ENCODE measurements at places on chromosomes 11 and 22.

DNA sequence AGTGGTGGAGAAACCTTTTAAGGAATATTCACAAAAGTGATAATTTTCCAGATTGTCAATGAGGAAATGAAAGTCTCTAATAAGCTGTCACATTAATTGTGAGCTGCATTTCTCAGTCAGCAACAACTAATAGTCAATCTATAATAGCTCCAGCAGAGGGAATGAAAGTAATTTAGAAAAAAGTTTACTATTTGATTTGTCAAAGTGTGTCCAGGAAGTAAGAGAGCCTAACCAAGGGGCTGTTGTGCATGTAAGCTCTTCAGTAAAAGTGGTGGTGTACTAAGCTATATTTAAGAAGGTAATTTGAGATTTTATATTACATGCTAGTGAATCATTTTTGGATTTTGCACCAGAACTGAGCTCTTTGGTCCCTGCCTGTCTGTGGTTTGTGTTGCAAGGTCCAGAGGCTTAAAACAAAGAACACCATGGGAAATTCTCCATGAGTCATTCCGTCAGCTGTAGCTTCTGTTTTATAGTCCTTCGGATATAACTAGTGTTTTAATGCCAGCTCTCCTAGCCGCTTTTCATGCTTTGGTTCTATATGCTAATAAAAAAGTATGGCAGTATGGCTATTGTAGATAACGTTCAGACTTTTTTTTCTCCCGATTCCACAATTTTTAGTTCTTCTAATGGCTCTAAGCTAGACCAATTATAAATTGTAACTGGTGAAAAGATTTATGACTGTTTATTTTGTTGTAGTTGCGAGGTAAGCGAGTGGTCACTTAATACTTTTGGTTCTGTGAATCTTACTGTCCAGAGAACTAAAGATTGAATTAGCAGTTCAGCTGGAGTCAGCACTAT lies 64.6 kb downstream of the ARHGEF12 start:
- H3K36me3 ChIP-seq: no peaks in the 10 kb centered on the region
- no peak overlapping the region for H3K27ac ChIP-seq
- no peaks in the 10 kb centered on the region for H3K4me1 ChIP-seq
- peaks cover 32% of the 10 kb centered on the region for H3K27me3 ChIP-seq
- no peak for DNase-seq

DNA sequence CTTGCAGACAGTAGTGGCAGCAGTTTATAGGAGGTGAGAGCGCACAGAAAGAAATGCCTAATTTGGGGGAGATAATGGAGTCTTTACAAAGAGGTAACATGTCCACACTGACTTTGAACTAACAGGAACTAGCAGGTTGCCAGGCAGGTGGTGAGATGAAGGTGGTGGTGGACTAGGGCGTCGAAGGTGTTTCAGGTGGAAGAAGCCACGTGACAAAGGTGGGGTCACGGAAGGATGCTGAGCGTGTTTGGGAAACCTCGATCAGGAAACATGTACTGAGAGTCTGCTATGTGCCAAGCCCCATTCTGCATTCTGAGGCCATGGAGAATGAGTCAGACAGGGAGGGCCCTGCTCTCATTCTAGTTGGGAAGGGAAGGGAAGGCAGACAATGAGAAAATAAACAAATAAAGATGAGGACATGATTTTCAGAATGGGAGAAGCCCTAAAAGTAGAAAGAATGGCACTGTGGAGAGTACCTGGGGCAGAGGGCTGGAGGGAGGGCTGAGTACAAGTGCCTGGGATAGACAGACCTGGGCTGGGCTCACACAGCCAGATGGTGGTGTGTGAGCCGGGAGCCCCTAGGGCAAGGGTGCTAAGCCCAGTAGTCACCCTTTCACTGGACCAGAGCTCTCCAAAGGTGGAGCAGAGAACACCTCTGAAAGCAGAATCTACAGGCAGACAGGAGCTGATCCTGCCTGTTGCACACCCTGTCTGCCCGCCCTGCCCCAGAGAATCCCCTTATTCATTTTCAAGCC lies 16.2 kb upstream of the NNMT start:
- H3K27ac ChIP-seq: no peak overlapping the region
- H3K27me3 ChIP-seq: peaks cover 15% of the 10 kb centered on the region
- no peaks in the 10 kb centered on the region for H3K4me1 ChIP-seq

DNA sequence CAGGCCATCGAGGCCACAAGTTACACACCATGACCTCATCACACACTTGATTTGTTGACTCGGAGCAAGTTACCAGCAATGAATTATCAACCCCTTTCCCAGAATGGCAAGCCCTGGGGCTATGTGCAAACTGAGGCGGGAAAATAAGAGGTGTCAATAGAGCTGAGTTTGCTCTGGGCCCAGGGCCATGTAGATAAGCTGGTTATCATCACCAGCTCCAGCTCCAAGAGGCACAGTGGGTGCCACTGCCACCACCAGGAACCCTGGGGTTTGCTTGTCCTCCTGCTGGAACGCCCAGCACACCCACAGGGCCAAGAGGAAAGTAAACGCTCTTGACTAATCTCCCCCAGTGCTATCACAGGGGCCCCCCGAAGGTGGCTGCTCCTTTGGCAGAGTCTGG lies 13.0 kb upstream of the VPS37C start:
- no peak for DNase-seq
- H3K36me3 ChIP-seq: no peaks in the 10 kb centered on the region
- no peak overlapping the region for H3K27ac ChIP-seq
- H3K27me3 ChIP-seq: peaks cover 2% of the 10 kb centered on the region
- peaks cover 11% of the 10 kb centered on the region for H3K4me1 ChIP-seq

DNA sequence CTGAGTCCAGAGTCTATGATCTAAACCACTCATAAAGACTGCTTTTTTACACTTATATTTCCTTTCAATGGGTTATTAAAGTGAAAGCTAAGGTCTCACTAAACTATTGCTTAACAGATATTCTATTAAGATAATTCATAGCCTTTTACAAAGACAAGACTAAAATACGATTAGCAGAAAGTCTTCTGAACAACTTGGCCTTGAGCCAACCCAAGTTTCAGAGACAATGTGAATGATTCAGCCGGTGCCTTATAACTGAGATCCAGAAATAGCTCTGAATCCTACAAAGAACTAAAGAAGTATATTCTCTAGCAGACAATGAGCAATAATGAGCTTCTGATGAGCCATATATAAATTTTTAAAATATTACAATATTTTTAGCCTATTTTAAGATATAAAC lies 41.5 kb upstream of the CARD18 start:
- no peak for DNase-seq
- no peak overlapping the region for H3K27ac ChIP-seq
- H3K27me3 ChIP-seq: peaks cover 9% of the 10 kb centered on the region
- no peaks in the 10 kb centered on the region for H3K36me3 ChIP-seq

DNA sequence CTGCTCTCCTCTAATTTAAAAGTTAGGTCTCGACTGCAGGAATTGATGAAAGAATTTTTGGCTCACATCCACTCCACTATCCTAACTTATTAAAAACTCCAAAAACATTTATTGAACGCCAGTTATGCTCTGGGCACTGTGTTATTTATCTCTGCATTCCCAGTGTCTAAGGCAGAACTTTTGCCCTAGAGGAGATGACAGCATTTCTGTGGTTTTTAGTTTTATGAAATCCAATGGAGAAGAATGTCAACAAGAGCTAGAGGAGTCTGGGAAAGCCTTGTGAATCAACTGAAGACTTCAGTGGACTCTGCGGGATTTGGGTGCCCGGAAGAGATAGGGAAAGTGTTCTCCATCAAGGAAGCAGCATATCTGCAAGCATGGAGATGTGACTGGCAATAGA lies 217.0 kb upstream of the PGR start:
- no peaks in the 10 kb centered on the region for H3K36me3 ChIP-seq
- H3K27ac ChIP-seq: no peak overlapping the region
- no peaks in the 10 kb centered on the region for H3K4me1 ChIP-seq
- DNase-seq: no peak
- no peak overlapping the region for H3K4me3 ChIP-seq

- H3K36me3 ChIP-seq: no peaks in the 10 kb centered on the region
- H3K27ac ChIP-seq: no peak overlapping the region
- no peaks in the 10 kb centered on the region for H3K27me3 ChIP-seq
- DNase-seq: no peak
- no peak overlapping the region for H3K4me3 ChIP-seq
Observed at GRCh38 chr22:41766476-41766875, 34.0 kb upstream of the CCDC134 start.

GRCh38 chr11:132060567-132060966 lies 690.2 kb downstream of the NTM start:
- H3K4me3 ChIP-seq: no peak overlapping the region
- no peaks in the 10 kb centered on the region for H3K27me3 ChIP-seq
- no peak overlapping the region for H3K27ac ChIP-seq
- DNase-seq: no peak
- H3K4me1 ChIP-seq: no peaks in the 10 kb centered on the region

DNA sequence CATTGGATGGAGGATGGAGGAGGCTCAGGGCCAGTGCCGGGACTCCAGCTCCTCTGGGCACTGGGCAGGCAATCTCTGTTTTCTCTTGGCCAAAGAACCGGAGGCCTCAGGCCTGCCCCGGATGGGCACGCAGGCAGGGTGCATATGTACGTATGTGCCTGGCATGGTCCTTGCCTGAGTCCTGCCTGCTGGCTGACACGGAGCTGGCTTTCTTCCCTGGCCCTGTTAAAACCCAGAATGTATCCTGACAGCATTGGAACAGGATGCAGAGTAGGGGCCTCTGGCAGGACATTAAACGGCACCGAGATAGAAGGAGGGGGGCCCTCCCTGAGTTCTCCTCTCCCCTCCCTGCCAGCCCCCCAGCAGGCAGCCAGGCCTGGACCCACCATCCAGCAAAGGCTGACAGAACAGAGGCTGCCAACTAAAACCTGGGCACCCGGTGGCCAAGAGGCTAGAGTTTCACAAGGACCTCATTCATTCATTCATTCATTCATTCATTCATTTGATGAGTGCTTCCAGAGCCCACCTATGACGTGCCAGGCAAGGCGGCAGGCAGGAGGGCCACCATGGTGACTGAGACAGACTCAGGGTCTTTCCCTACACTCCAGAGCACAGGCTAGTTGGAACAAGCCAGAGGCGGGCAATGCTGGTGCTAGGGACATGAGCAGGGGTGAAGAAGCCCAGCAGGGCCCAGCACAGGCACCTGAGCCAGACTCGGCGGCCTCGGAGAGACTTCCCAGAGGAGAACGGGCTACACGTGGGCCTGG lies 28.8 kb downstream of the FLRT1 start:
- peaks cover 15% of the 10 kb centered on the region for H3K27me3 ChIP-seq
- DNase-seq: no peak
- peaks cover 5% of the 10 kb centered on the region for H3K4me1 ChIP-seq
- H3K27ac ChIP-seq: no peak overlapping the region
- no peak overlapping the region for H3K4me3 ChIP-seq

DNA sequence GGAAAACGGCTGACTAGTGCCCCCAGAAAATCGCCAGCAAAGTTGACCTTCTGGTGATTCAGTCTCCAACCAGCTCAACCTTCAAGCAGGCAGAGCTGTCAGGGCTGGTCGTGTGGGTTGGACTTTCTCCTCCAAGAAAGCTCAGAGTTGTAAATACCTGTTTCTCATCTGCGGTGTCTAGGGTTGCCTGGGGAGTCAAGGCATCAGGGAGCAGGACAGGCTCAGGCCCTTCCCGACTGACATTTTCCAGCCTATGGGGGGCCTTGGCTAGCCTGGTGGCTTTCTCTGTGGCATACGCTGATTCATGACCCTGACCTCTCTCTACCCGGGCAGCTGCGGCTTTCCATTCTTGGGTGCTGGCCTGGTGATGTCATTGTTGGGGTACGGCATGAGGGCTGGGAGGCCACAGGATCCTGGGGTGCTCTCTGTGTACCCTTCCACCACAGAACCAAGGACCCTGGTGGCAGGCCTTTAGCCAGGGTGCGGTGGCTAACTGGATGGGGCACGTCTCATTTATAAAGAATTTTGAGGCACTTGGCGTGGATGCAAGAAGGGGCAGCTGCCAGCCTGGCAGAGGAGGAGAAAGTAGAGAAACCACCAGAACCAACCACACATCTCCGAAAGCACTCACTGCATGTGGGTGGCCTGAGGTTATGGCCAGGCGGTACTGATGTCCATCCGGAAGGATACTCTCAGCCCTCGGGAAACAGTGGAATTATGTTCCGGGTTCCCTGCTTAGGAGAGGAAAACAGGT lies 64.9 kb downstream of the BCR start:
- no peak overlapping the region for H3K4me3 ChIP-seq
- H3K4me1 ChIP-seq: peaks cover 80% of the 10 kb centered on the region
- peaks cover 5% of the 10 kb centered on the region for H3K36me3 ChIP-seq
- no peaks in the 10 kb centered on the region for H3K27me3 ChIP-seq
- peak overlapping the region; percentile 43 for H3K27ac ChIP-seq

DNA sequence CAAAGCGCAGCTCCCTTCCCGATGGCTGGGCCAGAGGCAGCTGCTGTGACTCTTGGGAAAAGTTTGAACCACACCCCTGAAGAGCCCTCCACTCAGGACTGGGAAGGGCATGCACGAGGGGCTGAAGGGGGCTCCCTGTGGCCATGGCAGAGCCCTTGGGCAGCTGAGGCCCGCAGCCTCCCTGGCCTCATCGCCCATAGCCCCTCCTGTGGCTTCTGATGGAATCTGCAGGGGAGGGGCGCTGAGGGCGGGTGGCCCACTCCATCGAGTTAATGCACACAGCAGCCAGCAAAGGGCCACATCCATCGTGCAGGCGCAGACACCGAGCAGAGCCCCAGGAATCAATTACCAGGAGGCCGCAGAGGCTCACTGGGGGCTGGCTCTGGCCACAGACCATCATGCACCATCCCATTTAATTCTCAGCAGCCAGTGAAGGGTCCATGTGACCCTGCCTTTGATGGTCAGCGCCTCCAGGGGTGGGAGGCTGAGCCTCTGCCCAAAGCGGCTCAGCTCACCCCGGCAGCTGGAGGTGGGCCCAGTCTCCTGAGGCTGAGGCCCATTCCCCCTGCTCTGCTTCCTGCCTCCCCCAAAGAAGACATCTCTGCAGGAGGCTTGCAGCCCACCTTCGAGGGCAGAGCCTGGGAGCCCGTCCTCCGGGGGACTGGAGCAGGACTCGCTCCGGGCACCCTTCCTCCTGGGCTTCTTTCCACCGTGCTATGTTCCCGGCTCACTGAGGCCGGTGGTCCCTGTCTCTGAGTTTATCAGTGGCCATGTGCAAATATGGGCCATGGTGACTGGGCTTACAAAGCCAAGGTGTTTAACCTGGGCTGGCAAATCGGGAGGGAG lies 1410.2 kb downstream of the BRD1 start:
- no peak overlapping the region for H3K27ac ChIP-seq
- no peak overlapping the region for H3K4me3 ChIP-seq
- no peaks in the 10 kb centered on the region for H3K36me3 ChIP-seq

GRCh38 chr11:12188548-12189317 lies 78.3 kb downstream of the MICAL2 start:
- H3K4me1 ChIP-seq: peaks cover 49% of the 10 kb centered on the region
- H3K27ac ChIP-seq: peak overlapping the region; percentile 78
- H3K4me3 ChIP-seq: no peak overlapping the region
